ENCODE measurements at places on chromosomes 5 and 9.

DNA sequence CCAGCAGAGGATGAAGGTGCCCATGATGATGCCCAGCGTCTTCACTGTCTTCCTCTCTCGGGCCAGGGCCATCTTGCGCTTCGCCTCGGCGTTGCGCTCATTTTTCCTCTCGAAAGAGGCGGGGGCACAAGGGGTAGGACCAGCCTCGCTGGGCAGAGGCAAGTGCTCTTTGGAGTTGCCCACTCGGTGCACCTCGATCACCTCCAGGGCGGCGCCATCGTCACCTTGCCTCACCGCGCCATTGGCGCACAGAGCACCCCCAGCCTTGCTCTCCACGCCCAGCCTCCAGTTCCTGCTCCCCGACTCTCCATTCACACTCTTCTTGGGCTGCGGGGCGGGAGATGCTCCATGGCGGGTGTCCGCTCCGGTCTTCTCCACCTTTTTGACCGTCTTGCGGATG lies 1.6 kb downstream of the HTR1A start:
- no peak for DNase-seq

GRCh38 chr9:111969061-111969460 lies 72.4 kb downstream of the UGCG start:
- no peak for DNase-seq

DNA sequence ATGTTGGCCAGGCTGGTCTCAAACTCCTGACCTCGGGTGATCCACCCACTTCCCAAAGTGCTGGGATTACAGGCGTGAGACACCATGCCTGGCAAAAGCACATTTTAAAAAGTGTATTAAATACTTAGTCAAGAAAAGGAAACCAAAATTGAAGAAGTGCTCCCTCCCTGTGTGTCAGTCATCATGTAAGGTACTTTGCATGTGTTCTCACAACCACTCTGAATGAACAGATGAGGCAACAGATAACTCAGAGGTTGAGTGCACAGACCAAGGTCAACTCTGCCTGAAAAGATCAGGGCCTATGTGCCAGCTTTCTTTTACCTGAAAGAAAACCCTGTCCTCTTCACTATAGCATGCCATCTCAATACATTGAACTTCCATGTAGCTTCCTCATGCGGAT lies 289.7 kb downstream of the MRPS30 start:
- DNase-seq: no peak

DNA sequence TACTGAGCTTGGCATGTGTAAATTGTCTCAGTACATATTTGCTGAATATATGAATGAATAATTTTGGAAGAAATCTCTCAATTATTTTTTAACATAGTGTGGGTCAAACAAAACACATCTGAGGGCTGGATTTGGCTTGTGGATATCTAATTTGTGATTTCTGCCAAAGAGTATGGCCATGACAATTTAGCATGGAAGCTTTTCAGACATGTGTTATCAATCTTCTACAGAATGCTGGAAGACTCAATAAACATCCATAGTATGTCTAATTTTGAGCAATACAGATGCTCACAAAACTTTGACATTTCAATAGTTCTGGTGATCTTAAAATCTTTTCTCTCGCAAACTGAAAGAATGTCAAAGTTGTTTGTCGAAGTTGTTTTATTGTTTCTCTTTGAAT lies 214.1 kb upstream of the ANKH start:
- DNase-seq: no peak

GRCh38 chr5:67695369-67695768 lies 498.8 kb upstream of the CD180 start:
- no peak for DNase-seq

DNA sequence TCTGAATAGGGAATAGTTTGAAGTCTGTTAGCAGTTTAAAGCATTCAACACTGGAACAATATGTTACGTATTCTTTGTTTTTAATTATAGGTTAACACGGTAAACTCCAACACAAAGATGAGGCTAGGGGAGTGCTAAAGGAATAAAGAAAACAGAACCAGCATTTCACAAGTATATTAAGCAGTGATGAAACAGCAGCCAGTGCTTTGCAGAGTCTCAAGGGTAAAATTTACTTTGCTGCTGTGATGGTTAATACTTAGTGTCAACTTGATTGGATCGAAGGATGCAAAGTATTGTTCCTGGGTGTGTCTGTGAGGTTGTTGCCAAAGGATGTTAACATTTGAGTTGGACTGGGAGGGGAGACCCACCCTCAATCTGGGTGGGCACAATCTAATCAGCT lies 30.0 kb upstream of the GSN start:
- no peak for DNase-seq

GRCh38 chr5:37619353-37619752 lies 220.5 kb downstream of the GDNF start:
- DNase-seq: no peak

GRCh38 chr9:125522328-125522725 lies 184.7 kb downstream of the MAPKAP1 start:
- no peak for DNase-seq

- DNase-seq: no peak
Observed at GRCh38 chr5:161373345-161373707, 173.2 kb downstream of the GABRB2 start.
